ENCODE measurements at places on chromosomes 12 and 14.

DNA sequence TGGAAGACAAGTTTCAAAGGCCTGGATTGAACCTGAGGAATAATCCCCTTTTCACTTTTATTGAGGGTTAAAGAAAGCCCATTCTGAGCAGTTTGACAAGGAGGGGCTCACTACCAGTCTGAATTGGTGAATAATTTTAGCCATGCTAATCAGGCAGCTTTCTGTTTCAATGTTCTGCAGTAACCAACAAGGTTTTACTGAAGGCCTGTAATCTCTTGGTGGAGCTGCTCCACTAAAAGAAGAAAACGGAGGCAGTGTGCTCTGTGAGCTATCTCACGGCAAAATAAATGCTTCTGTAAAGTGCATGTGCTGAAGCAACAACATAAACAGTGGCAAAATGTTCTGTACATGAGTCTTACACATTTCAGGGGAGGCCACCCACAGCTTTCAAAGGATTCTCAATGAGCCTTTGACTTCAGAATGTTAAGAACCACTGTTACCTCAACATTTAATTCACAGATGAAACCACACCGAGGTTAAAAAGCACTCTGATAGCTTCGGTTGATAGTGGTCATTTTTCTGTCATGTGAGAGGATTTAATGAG is 111.2 kb downstream of the LRIG3 start:
- no peak for DNase-seq

DNA sequence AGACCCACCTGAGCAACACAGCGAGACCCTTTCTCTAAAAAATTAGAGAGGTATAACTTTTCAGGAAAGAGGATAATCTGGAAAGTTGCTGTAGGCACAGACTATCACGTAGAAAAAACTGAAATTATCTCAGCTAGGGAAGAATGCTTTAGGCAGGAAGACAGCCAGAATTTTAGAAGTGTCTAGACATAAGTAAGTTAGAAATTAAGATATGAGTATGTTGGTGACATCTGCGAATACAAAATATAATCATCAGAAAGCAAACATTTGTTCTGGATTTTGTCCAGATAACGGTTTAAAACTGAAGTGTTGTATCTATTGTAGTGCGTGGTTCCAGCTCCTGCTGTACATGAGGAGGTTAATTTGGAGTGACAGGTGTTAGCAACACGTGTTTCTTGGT is 123.2 kb downstream of the FBXL14 start:
- peak; percentile 26 for DNase-seq

DNA sequence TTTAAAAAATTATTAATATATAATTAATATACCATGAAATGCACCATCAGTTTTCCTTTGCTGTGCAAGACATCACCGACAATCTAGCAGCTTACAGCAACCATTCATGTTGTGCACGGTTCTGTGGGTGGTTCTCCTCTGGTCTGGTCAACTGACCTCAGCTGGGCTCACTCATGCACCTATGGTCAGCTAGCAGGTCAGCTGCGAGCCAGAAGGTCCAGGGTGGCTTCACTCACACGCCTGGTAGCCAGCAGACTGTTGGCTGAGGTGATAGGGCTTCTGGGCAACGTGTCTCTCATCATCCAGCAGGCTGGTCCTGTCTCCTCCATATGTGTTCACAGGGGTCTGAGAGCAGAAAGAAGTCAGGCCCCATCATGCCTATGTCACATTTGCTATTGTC is 210.4 kb downstream of the KIF26A start:
- DNase-seq: no peak

DNA sequence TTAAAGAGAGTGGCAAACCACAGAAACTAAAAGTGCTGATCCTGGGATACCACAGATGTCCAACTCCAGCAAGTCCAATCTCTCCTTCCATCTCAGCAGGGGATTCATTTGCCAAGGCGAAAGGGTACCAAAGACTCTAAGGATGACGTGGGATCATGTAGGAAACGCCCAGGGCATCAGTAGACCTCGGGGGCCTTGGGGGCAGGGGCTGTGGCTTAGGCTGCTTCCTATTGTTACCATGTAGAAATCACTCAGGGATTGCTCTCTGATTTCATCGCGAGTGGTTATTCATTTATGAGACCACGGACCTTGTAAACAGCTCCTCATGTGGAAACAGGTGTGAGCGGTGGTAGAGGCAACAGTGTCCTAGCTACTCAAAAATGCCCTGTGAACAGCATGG is 149.3 kb upstream of the FKBP4 start:
- DNase-seq: no peak

GRCh38 chr14:68255693-68256178 is 436.2 kb downstream of the RAD51B start:
- DNase-seq: no peak

- DNase-seq: no peak
Measured at GRCh38 chr12:55019784-55020183, at the start of gene NEUROD4. NEUROD4 (plus strand) TSS chr12:55019974; CDS start chr12:55026440, 6,466 bp downstream.

Measured in NCI-H2081 (cell line).